GM12878 (cell line): ENCODE measurements at places on chromosomes 7 and 10.
A peak's percentile ranks its signal among the peaks of the same experiment; 100 is the strongest.

DNA sequence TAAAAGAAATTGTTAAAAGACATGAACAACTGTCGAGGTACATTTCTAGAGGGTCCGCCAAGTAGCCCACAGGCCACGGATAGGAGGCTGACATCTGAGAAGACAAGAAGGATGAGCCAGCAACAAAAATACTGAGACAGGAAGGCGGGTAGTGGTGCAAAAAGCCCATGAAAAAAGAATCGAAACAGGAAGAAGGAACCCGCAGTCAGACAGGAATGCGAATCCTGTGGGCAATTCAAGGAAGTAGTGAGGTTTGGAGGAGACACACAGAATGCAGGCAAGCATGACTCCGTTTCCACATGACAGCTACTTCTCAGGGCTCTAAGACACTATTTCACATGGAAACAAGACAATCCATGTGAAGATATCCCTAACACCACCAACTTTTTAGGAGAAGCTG lies 125.2 kb downstream of the DOCK4 start:
- peak; percentile 64 for DNase-seq

DNA sequence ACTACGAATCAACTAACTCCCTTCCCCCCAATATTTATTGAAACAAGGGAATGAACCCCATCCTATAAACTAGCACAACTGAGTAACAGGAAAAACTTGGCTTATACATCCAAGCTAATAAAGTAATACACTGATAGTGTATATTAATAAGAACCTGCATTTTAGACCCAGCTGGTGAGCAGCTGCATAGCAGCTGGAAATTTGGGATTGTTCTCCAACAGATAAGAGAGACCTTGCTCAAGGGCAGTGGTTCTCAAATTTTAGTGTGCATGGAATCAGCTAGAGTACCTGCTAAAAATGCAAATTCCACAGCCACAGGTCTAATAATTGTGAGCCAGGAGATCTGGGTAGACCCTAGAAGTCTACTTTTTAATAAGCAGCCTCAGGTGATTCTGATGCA lies 384.7 kb upstream of the HPS1 start:
- no peak for DNase-seq

DNA sequence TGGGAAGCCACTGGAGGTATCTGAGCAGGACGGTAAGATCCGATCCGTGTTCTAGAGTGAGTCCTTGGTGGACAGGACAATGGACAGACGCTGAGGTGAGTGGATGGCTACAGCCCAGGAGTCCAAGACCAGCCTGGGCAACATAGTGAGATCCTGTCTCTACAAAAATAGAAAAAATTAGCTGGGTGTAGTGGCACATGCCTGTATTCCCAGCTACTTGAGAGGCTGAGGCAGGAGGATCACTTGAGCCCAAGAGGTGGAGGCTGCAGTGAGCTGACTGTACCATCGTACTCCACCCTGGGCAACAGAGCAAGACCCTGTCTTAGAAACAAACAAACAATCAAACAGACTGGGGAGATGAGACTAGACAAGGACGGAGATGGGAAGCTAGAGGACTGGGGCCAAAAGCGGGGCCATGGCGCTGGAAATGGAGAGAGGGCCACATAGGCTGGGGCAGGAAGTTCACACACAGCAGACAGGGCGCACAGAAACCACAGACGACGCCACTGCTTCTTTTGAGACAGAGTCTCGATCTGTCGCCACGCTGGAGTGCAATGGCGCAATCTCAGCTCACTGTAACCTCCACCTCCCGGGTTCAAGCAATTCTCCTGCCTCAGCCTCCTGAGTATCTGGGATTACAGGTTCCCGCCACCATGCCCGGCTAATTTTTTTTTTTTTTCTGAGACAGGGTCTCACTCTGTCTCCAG lies 24.7 kb downstream of the DAGLB start:
- no peak for DNase-seq

DNA sequence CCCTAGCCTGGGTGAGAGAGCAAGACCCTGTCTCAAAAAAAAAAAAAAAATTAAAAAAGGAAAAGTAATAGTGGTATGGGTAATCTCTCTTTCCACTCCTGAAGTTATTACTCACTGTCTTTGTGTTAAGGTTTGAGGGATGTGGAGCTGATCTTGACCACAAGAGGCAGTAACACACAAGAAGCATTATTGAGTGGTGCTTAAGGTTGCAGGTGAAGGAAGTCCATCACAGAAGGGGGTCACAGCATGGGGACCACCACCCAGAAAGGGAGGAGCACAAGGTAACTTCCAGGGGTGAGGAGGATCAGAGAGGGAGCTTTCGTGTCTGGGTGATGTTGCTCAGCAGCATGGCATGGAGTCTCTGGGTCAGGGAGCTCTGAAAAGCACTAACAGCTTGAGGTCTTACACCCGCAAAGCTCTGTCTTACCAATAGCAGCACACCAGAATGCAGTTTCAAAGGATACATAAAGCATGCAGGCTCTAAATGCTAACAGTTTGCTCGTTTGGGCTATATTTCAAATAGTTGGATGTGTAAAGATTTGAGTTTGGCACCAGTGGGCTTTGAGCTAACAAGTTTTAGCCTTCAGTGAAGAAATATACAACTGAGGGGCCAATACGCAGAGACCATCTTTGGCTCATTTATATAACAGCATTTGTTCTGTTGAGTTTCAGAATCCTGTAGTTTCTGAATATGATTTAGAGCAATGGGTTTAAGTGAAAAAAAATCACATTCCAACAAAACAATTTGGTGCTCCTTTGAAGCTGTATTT lies 100.4 kb upstream of the DNAJC1 start:
- DNase-seq = no peak

- DNase-seq = no peak
Measured at GRCh38 chr10:43111101-43111500, 27.1 kb upstream of the CSGALNACT2 start.
